ENCODE measurements at places on chromosomes 3 and 15.

- no peak for DNase-seq
These were observed 109.9 kb upstream of the GAP43 start for GRCh38 chr3:115513416-115513800.

GRCh38 chr3:69214241-69214640 is 91.8 kb upstream of the LMOD3 start:
- no peak for DNase-seq

DNA sequence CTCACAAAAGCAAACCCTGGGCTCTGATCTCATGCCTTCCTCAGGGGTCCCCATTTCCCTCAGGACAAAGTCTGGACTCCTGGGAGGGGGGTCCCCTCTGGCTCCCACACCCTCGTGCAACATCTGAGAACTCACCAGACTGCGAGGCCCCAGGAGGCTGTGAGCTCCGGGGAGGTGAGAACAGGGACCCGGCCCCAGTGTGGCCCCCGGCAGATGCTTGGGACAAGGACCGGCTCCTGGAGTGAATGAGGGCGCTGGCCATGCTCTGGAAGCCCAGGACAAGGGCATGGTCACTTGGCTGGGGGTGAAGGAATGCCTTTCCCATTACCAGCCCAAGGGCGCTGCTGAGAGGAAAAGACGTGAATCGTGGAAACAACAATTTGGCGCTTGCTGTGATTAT is 48.0 kb downstream of the LINGO1 start:
- no peak for DNase-seq

DNA sequence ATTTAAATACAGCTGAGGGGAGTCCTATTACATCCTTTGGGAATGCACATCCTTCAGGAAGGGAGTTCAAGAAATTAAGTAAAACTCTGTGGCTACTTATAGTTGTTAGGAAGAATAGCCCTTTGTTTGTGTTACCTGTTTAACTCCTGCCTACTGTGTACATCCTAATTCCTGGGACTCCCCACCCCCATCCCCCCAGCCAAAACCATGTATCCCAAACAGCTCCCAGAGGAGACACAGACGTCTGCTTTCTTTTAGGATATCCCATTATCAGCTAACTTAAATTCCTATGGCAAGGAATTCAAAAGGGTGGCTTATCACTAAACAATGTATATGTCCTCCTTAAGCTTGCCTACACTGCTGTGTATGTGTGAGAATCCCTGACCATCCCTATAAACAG is 581.7 kb downstream of the DIPK2A start:
- no peak for DNase-seq

GRCh38 chr3:108462899-108463298 is 47.5 kb downstream of the MYH15 start:
- no peak for DNase-seq

Data from stimulated activated CD4-positive, alpha-beta T cell treated with anti-CD3 and anti-CD28 coated beads, Interleukin-2, amount 100 ng/mL, for 4 hours (primary cell).